ENCODE measurements at places on chromosomes 11 and 22. TPM values are rescaled to one million over a fixed set of nuclear protein-coding genes. Genes with fewer than 3 reads are reported as not detected.

GRCh38 chr11:62487136-62487535, 59.5 kb downstream of the AHNAK start:
- DNase-seq: no peak

DNA sequence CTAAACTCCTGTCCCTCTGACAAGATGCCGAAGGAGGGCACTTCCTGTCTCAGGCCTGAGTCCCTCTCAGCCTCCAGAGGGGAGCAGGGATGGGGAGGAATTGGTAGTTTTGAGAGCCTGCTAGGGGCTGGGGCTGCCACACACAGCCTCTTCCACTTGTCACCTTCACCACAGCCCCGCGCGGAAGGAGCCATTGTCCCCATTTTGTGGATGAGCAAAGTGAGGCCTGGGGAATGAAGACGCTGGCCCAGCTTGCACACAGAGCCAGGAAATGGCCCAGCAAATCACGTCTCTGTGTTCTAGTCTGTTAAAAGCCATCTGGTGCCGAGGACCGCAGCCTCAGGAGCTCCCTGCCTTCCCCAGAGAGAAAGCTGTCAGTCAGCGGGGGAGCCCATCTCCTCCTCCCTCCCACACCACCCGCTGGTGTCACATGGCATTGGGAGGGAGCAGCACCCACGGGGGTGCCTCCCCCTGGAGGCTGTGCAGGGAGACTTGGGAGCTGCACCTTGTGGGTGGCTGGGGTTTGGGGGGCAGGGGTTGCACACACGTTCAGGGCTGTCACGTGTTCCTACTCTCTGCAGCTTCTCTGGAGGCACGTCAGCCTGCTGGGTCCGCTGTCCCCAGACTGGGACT, 34.6 kb downstream of the RASD2 start:
- DNase-seq: no peak

GRCh38 chr11:33133761-33134160, 27.5 kb downstream of the CSTF3 start:
- no peak for DNase-seq

GRCh38 chr11:117300773-117301172, 9.6 kb downstream of the BACE1-AS start:
- DNase-seq: no peak

GRK3 gene
- 3.8 TPM for total RNA-seq

- DNase-seq: no peak
Measured at GRCh38 chr11:78181185-78181584, 7.2 kb downstream of the KCTD21 start.

ABTB2 gene
- total RNA-seq: 24.7 TPM

MS4A3 gene
- total RNA-seq: not detected
